Right renal pelvis (tissue), 4 donors: ENCODE measurements at places on chromosomes 3 and 15.

DNA sequence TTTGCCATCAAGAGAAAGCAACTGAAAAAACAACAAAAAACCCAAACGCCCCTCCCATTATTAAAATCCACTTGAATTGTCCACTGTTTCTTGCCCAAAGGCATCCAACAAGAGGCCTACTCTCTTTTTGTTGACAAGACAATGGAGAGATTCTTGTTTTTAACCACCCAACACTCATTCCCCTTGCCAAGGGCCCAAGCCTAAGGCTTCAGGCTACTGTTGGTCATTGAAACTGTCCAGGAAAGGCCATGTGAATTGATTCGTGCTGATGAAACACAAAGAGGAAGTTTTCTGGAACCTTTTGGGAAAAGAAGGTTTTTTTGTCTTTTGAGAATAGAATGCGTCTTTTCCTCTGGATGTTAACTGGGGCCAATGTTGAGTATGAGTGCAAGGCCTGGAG, 157.4 kb upstream of the PFN2 start:
- DNase-seq = no peak

GRCh38 chr3:12194669-12195161, 36.0 kb upstream of the TIMP4 start:
- DNase-seq = no peak

GRCh38 chr15:27499191-27499590, 528.2 kb downstream of the GABRG3 start:
- DNase-seq = no peak

DNA sequence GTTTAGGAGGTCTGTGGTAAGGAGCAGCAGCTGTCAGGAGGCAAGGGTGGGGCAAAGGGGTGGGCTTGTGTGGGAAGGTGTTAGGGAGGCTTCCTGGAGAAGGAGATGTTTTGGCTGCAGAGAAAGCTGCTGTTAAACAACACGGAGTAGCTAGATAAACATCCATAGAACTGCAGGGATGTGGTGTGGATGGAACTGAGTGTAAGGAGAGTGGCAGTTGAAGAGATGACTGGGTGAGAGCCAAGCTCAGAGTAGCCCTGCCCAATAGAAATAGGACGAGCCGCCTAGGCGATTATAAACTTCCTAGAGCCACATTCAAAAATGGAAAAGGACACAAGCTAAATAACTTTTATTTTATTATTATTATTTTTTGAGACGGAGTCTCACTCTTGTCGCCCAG, 19.9 kb downstream of the RPLP1 start:
- no peak for DNase-seq

DNA sequence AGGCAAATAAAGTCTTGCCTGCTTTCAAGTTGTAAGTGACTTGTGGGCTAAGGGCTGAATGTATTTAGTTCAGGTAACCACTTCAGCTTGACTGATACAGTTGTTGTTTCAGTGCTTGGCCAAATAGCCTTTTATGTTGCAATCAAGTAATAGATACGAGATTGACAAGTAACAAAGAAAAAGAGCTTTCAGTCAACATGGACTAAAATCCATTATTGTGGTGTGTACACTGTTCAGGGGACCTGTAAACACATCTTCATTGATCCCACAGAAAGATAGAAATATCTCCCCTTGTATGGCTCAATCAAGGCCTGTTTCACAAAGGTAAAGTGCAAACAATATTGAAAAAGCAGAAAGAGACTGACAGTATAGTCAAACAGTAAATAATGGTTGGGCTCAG, 224.8 kb upstream of the TMCO5A start:
- no peak for DNase-seq
